ENCODE measurements at places on chromosomes 3 and 15. TPM values are rescaled to one million over a fixed set of nuclear protein-coding genes. Genes with fewer than 3 reads are reported as not detected.
A peak's percentile ranks its signal among the peaks of the same experiment; 100 is the strongest.

The RAD51 gene
- 4.2 TPM for total RNA-seq

DNA sequence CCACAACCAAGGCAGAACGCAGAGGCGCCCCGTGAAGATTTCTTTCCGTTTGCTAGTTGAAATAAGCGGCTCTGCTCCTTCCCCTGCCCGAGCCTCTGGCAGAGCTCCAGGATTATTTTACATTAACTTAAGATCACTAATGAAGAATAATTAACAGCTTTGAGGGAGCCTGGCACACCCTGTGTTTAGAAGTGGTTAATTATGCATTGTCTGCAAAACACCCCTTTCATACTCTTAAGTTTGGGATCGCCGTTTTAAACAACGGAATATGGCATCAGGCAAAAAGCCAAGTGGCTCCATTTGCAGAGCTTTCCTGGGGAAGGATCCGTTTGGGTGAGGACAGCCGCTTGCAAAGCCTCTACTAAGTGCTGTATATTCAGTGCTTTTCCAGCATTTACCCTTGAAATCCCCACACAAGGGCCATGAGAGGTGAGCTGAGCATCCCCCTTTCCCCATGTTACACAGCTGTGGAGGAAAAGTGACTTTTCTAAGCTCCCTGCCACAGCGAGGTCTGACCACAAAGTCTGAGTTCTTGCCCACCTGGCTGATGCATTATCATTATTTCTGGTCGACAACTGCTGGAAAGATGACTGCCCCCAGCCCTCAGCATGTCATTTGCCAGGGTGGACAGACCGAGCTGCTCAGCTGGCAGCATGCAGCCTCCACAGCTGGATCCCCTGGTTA lies 33.9 kb downstream of the IQSEC1 start:
- H3K4me1 ChIP-seq = peaks cover 6% of the 10 kb centered on the region
- no peak for DNase-seq
- no peaks in the 10 kb centered on the region for H3K27me3 ChIP-seq

DNA sequence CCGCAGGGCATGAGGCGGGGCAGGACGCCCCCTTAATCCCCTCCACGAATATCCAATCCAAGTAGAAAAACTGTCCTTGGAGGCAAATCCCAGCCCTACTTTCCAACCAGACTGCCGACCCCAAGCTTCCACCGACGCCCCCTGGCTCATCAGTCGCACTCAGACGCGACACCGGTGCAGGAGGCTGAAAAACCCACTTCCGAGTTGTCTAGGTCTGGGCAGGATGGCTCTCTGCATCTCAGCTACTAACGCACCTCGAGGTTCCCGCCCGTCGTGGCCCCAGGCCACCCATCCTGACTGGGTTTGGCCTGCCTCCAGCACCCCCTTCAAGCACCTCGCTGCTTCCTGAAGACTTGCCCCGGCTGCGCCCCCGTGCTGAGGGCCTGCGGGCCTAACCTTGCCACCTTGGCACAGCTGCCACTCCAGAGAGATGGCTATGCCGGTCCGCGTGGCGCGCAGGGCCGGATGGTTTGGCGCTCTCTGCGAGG lies 15.5 kb downstream of the RGMA start:
- peak overlapping the region; percentile 72 for H3K4me3 ChIP-seq
- H3K36me3 ChIP-seq = no peaks in the 10 kb centered on the region
- H3K27ac ChIP-seq = peak overlapping the region; percentile 95
- H3K4me1 ChIP-seq = peaks cover 49% of the 10 kb centered on the region

The CTXND1 gene
- 0.49 TPM for total RNA-seq

The SNURF gene
- total RNA-seq = 10.3 TPM

DNA sequence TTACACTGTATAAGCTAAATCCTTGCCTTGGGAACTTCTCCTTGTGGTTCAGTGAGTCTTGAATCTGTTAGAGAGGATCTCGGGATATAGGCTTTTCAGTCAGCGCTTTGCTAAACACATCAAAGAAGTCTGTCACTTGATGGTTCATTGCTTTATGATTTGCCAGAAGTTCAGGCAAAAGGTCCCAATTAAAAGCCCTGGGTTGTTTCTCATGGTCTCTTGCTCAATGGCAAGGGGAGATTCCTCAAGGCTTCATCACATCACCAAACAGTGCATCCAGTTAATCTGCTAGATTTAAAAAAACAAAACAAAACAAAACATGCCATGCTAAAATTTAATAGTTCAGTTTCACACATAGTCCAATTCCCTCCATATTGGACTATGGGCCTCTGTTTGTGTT lies 114.8 kb downstream of the FILIP1L start:
- H3K27me3 ChIP-seq = no peaks in the 10 kb centered on the region
- no peak for DNase-seq
- H3K27ac ChIP-seq = no peak overlapping the region
- H3K4me3 ChIP-seq = no peak overlapping the region
- peaks cover 12% of the 10 kb centered on the region for H3K4me1 ChIP-seq

The IMP3 gene
- total RNA-seq = 109 TPM

- no peaks in the 10 kb centered on the region for H3K36me3 ChIP-seq
- no peaks in the 10 kb centered on the region for H3K27me3 ChIP-seq
- no peaks in the 10 kb centered on the region for H3K4me1 ChIP-seq
- no peak overlapping the region for H3K27ac ChIP-seq
- no peak for DNase-seq
- H3K4me3 ChIP-seq = no peak overlapping the region
These were observed 175.9 kb downstream of the VGLL3 start for GRCh38 chr3:86814918-86815655.

DNA sequence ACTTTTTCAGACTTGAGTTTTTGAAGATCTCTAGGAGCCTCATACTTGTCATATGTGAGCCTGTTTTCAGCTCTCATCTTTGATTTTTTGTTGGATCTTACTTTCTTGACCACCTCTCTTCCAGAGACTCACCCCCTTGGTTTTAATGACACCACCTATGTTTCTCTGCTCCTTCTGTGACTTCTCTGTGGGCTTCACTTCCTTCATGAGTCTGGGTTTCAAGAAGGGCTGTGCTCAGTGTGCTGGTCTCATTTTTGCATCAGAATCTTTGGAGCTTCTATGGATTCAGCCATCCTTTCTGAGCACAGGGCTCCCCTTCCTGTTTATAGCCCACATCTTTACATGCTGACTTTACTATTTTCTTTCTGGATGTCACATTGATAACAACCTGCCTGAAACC lies 17.7 kb downstream of the PPM1L start:
- no peak overlapping the region for H3K27ac ChIP-seq
- H3K36me3 ChIP-seq = no peaks in the 10 kb centered on the region
- H3K4me1 ChIP-seq = peaks cover 8% of the 10 kb centered on the region
- no peak for DNase-seq
- H3K4me3 ChIP-seq = no peak overlapping the region
- no peaks in the 10 kb centered on the region for H3K27me3 ChIP-seq

GRCh38 chr3:177547711-177548350 lies 350.5 kb upstream of the TBL1XR1 start:
- no peaks in the 10 kb centered on the region for H3K4me1 ChIP-seq
- no peak for DNase-seq
- no peak overlapping the region for H3K27ac ChIP-seq
- no peaks in the 10 kb centered on the region for H3K27me3 ChIP-seq
- H3K4me3 ChIP-seq = no peak overlapping the region

DNA sequence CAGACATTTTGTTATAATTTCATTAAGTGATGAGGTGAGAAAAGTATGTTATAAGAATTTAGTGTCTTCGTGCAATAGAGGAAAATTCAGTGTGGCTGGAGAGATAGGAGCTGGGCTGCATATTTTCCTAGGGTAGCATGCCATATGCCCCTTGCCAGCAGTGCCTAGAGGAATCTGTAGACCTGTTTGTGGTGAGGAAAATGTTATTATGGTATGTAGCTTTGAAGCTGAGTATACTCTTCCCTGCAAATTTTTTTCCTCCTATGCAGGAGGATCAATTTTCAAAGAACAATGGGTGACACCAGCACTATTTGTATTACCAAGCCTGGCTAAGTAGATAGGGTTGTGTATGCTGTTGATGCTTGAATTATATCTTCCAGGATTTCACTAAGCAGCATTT lies 200.6 kb downstream of the EDEM1 start:
- no peak overlapping the region for H3K27ac ChIP-seq
- no peak for DNase-seq
- H3K36me3 ChIP-seq = no peaks in the 10 kb centered on the region
- no peaks in the 10 kb centered on the region for H3K4me1 ChIP-seq

DNA sequence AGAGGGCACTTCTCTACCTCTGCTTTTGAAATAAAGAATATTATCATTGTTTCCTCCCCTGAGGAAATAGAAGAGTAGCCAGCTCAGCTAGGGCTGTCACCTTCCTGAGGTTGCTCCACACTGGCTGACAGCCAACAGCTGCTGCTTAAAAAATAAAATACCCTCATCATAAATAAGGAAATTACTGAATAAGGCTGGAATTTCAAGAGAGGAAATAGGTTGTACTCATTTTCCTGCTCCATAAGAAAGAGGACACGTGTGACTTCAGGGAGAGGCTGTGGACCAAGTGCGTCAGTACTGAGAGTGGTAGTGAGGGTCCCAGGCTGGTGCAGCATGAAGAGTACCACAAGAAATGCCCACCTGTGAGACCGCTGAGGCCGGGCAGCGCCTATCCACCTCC lies 8.1 kb upstream of the C2CD4B start:
- H3K4me3 ChIP-seq = no peak overlapping the region
- H3K27ac ChIP-seq = no peak overlapping the region
- no peaks in the 10 kb centered on the region for H3K36me3 ChIP-seq
- H3K4me1 ChIP-seq = no peaks in the 10 kb centered on the region
- H3K27me3 ChIP-seq = no peaks in the 10 kb centered on the region

DNA sequence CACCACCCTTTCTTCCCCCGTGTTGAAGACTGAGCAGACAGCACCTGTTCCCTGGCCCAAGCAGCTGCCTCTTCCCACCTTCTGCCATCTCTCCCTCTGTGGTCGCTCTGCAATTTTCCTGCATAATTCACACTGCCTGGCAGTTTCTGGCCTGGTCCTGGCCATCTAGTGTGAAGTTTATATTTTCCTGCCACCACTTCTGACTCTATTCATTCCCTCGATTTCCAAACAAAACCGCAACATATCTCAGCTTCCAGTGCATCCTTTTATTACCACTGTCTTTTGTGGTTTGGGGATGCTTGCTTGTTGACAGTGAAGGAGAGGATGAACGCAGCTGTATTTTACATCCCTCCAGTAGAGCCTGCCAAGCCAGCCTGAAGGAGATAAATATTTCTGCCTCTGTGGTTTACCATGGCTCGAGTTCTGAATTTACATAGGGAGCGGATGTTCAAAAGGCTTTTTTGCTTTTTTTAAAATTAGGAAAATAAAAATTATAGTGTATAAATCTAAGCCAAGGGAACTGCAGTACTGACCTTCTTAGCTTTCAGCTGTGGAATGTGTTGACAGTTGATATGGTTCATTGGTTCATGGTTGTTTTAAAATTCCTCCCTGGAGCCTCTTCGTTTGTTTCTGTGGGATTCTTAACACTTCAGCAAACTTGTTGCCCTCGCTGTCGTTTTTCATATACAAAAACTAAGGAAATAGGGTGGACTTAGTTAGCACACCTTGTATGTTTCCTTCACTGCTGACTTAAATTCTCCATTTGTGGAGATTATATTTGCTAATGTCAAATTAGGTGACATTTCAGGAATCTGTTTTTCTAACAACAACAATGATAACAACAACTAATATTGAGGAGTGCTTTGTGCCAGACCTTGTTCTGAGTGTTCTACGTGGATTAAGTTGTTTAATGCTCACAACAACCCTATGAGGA lies 250.5 kb downstream of the ADAMTSL3 start:
- no peaks in the 10 kb centered on the region for H3K36me3 ChIP-seq
- no peaks in the 10 kb centered on the region for H3K27me3 ChIP-seq
- H3K27ac ChIP-seq = peak overlapping the region; percentile 27
- no peak for DNase-seq
- no peaks in the 10 kb centered on the region for H3K4me1 ChIP-seq
- no peak overlapping the region for H3K4me3 ChIP-seq

Data from vagina (tissue), 2 donors.